Smooth muscle cell of the pulmonary artery (primary cell): ENCODE measurements at places on chromosomes 11 and 22. TPM values are rescaled to one million over a fixed set of nuclear protein-coding genes. Genes with fewer than 3 reads are reported as not detected.

The CCND1 gene
- total RNA-seq, result 812 and 1,210 TPM in 2 replicates

The SLC22A25 gene
- not detected in 2 replicates for total RNA-seq

The HEPHL1 gene
- total RNA-seq, result not detected in 2 replicates

The CEND1 gene
- 0.20 and 0.56 TPM in 2 replicates for total RNA-seq

The LRP4 gene
- 6.9 and 8.1 TPM in 2 replicates for total RNA-seq

The DBX1 gene
- total RNA-seq, result not detected in 2 replicates
